ENCODE measurements at places on chromosomes 5 and 9.

DNA sequence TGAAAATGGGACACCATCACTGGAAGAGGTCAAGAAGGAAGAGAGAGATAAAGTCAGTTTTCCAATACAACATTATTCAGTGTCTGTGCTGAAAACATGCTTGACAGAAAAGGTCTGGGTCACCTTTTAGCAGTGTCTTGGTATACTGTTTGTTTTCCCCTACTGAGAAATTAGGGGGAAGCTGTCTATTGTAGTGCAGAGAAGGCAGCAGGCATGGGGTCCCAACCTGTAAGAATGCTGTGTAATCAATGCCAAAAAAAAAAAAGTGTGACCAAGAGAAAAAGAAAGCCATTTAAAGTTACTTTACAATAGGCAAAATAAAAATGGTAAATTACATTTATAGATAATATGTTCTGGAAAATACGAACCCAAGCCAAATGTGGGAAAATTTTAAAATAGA is 139.3 kb downstream of the RAB3C start:
- no peak for DNase-seq

DNA sequence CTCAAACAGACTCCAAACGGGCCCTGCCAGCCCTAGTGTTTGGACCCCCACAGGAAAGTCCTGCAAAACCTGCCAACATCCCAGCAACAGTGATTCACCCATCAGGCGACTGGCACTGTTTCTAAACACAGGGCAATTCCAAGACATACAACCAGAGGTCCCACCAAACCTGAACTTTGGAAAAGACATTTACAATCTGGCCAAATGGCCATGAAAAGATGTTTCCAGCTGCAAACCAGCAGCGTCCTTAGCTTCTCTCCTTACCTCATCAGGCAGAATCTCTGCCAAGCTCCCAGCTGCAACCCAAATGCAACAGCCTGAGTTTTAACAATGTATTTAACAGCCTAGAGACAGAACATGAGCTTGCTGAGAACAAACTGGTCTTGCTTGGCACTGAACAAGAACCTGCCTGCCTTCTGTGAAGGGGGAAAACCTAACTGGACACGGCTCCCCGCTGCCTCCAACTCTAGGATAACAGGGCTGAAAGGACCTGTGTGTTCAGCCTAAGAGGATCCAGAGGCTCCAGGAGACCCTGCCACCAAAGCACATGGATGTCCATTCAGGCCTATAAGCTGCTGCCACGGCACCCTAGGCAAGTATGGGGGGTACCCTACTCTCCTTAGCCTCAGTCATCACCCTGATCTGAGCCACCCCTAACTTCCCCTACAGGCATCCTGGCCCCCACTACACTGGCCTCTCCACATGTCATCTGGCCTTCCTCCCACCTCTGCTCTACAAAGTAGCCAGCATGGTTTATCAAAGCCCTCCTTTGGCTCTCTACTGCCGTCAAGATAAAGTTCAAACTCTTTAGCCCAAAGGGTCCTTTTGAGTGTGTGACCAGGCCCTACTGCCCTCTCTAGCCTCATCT is 5.6 kb downstream of the P4HA2 start:
- no peak for DNase-seq

DNA sequence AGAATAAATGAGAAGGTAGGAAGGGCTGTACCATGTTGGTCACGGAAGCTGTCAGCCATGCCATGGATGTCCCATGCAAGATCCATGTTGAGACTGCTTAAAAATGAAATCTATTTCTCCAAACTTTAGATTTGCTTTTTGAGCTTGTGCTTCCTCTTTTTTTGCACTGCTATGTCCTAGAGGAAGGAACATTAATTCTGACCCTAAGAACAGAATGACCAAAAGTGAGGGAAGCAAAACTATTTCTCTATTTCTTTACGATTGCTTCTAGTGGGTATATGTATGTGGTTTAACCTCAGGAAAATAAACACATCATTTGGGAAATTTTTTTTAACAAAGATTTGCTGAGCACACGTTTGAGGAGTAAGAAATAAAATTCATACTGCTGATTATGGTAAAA is 84.6 kb downstream of the USP20 start:
- no peak for DNase-seq

- no peak for DNase-seq
Observed at GRCh38 chr5:131932235-131932634, 13.2 kb downstream of the MEIKIN start.

GRCh38 chr5:81334304-81335061 is 33.1 kb downstream of the ZCCHC9 start:
- no peak for DNase-seq

DNA sequence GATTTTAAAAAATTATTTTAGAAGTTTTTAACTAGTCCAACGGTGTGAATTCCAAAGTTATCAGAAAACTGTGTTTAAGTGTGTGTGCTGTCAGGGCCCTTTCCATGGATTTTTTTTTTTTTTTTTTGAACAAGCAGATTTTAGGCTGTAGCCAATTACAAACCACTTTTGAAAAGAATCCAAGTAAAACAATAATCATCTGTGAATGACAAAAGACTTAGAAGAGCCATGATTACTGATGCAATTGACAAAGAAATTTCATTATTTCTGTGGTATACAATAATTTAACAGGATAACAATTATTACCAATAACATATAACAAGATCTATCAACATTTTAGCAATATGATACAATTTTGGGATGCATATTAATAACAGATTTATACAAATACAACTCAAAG is 16.2 kb upstream of the PAIP1 start:
- no peak for DNase-seq

DNA sequence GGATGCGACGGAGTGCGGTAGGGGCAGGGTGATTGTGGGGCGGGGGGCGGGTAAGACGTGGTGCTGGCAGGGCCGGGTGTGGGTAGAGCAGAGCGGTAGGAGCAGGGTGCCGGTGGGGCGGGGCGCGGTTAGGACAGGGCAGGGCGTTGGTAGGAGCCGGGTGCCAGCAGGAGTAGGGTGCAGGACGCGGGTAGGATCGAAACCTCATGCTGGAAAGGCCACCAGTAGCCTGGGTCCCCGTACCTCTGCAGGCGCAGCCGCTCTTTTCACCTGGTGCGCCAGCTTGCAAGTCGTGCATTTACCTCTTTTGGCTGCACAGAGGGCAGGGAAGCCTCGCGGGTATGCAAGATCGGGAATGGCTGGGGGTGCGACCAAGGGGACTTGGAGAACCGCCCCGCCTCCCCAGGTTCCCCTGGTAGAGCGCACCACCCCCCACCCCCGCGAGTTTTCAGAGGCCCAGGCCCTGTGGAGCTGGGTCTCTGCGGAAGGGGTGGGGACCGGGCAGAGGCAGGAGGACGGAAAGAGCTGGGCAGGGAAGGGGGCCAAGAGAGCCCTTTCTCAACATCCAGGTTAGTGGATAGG is 104.8 kb upstream of the SIMC1 start:
- no peak for DNase-seq

DNA sequence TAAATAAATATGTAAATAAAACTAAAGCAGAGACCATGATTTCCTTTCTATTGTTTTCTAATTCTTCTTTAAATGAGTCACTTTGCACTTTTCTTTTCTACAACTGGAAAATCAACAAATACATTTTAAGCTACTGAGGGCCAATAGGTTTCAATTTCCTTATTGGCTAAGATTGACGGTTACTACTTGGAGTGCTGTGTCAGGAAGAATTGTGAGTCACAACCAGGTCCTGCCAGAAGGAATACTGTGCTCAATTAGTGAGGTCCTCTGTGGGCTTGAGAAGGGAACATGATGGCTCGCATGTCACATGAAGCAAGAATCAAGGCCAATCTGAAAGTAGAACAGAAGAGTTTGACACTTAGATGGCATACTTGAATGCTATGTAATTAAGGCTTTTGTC is 110.8 kb downstream of the HMHB1 start:
- no peak for DNase-seq

- DNase-seq: no peak
Observed at GRCh38 chr5:53019320-53019719, 30.2 kb downstream of the ITGA2 start.

- DNase-seq: no peak
Observed at GRCh38 chr9:136939431-136939995, 5.0 kb downstream of the FBXW5 start.

DNA sequence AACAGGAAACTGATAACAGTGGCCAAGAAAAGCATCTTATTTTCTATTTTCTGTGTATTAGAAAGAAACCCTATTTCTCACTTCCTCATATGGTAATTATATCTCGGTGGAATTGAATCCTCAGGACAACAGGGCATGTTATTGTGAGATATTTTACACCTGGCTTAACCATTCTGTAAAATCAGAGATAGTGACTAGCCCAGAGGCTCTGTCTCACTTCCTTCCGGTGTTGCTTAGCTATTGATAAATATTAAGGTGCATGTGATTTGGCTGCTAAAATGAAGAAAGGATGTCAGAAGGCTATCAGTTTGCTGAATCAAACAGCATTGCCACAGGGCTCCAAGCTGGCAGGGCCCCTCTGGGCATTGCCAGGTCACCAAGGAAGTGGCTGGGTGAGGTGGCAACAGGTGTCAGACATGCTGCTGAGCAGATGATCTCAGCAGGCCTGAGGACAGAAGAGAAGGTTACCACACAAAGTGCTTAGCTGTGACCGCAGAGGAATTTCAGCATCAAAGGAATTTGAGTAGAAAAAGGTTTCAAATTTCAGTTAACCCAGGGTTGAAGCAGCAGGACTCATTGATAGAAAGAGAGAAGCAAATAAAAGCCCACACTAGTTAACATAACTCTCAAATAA is 330.7 kb downstream of the PDE4D start:
- no peak for DNase-seq

DNA sequence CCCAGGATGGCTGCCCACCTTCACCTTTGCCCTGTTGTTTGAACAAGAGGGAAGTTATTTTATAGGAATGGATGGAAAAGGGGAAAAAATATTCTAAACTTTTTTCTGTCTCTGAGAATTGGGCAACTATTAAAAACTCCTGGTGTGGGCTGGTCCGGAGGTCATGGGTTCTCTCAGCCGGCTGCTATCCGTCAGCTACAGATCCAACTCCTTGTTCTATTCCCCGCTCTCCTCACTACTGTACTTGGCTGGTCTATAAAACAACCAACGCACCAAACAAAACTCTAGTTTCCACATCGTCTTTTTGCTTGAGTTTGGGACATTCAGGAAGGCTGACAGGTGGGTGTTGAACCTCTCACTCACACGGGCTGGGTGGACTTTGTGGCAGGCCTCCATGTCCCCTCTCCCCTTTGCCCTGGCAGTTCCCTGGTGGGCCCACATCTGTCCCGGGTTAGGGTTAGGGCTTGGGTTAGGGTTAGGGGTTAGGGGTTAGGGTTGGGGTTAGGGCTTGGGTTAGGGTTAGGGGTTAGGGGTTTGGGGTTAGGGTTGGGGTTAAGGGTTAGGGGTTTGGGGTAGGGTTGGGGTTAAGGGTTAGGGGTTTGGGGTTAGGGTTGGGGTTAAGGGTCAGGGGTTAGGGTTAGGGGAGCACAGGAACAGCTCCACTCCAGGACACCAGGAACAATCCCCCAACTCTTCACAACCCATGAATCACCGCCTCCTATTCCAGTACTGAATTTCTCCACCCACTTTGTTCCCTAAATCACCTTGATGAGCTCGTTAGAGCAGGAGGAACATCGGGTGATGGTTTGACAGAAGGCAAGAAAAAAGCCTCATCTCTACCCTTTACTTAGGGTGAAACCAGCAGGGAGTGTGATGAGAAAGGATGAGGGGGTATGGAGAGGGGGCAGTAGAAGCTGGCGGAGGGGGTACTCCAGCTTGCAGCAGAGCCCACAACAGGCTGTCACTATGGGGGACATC is 302.1 kb upstream of the IRX4 start:
- DNase-seq: no peak

DNA sequence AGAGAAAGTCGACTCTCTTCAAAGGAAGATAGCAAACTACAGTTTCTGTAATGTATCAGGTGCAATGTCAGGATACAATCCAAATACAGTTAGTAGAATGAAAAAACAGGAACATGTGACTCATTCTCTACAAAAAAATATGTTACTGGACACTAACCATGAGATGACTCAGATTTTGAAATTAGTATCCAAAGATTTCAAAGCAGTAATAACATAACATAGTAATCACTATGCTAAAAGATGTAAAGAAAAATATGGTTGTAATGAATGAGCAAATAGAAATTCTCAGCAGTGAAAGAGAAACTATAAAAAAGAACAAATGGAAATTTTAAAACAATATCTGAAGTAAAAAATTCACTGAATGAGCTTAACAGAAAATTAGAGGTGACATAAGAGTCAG is 42.3 kb downstream of the SHOC1 start:
- no peak for DNase-seq

- DNase-seq: no peak
Observed at GRCh38 chr5:93006915-93007314, 574.1 kb downstream of the NR2F1-AS1 start.

DNA sequence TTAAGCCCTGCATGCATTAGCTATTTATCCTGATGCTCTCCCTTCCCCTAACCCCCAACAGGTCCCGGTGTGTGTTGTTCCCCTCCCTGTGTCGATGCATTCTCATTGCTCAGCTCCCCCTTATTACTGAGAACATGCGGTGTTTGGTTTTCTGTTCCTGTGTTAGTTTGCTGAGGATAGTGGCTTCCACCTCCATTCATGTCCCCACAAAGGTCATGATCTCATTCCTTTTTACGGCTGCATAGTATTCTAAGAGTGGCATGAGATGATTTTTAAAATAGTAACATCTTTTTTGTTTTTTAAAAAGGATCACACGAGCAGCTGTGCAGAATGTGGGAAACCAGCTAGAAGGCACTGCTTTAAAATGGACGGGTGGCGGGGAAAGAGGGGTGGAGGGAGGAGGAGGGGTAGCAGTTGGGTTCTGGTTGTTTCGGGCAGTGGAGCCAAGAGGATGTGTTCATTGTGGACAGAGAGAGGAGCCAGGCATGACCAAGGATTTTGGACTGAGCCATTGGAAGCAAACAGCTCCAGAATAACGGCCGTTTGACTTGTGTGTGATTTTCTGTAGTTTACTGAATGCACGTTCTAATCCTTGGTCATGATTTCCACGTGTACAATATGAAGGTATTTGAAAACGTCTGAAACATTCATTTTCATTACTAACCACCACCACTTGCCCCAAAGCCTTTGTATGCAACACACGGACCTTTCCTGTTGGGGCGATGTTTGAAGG is 1.7 kb upstream of the TENT4A start:
- no peak for DNase-seq

- DNase-seq: no peak
Observed at GRCh38 chr5:42943931-42944631, 96.0 kb downstream of the ANXA2R start.

DNA sequence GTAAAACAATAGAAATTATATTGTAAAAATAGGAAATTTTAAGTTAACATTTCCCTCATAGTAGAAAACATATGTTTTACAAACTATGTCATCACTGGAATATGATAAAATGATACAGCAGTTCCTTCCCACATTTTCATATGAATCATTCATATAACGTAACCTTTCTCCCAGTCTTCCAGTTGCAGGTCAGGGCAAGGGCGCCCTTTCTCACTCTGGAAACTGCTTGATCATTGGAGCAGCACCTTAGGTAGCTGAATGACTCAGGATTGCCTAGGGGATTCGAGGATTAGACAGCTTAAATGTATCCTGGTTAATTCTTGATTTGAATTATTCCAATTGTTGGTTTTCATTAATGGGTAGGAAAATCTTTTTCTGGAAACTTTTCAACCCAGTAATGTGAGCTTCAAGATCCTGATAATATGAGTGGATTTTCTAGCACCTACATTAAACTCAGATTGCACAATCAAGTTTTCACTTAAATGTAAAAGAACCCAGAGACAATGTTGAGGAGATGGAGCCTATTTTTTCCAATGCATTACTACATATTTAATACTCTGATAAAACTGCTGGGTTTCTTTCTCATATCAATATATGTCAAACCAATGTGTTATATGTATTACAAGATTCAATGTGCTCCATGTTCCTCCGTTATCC is 32.6 kb upstream of the ANXA1 start:
- no peak for DNase-seq
